Common myeloid progenitor, CD34-positive (primary cell): ENCODE measurements at places on chromosomes 13 and 19.

DNA sequence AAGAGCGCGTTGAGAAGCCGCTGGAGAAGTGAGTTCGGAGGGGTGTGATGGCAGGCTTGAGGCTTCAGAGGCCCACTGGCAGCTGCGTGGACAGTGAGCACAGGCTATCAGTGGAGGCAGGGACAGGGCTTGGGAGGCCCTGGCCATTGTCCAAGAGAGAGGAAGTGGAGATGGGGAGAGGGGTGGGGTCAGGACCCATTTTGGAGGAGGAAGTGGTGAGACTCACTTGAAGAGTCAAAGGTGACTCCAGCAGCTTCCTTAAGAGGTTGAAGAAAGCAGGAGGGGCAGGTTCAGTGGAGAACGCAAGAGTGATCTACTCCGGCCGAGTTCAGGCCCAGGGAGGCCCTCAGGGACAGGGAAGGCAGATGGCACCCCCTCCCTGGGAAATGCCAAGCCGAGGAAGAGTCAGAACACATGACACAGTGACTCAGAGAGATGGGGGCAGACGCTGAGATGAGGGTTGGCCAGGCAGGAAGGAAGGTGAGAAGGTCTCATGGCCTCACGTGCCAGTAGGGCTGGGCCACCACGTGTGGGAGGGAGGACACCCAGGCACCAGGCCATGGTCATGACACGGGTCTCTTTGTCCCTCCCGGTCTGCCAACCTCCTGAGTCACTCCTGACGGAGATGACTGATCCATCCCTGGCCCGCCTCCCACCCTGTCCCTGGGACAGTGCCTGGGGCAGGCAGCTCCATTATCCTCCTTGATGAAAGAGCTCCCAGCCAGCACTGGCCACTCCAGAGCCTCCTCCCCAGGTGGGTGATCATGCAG lies 10.1 kb upstream of the CD22 start:
- DNase-seq = peak; percentile 49

DNA sequence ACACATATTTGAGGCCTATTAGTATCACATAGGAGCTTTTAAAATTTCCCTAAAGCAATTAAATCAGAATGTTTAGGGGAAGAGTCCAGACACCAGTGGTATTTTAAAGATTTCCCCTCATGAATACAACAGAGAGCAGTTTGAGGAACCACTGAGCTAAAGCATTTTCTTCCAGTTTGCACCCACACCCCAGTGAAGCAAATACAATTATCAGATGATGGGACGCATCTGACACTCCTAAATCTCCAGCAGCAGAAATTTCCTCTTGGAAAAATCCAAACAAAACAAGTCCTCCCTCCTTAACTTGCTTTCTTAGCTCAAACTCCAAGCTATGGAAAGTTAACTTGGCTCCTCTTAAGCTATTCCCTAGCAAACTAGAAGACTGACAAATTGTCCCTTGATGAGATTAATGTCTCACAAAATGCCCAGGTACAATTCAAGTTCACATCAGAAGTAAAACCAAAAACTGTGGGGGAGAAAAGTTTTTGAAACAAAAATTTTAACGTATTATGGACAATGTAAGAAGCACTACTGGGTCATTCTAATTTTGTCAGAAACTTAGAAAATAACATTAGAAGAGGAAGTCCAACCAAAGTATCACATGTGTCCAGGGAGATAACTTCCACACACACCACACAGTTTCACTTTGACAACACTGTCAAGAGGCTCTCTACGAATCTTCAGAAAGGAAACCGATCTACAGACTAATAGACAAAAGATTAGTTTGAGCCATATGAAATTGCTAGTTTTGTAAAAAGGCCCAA lies 74.1 kb downstream of the ABCC4 start:
- DNase-seq = peak; percentile 92

DNA sequence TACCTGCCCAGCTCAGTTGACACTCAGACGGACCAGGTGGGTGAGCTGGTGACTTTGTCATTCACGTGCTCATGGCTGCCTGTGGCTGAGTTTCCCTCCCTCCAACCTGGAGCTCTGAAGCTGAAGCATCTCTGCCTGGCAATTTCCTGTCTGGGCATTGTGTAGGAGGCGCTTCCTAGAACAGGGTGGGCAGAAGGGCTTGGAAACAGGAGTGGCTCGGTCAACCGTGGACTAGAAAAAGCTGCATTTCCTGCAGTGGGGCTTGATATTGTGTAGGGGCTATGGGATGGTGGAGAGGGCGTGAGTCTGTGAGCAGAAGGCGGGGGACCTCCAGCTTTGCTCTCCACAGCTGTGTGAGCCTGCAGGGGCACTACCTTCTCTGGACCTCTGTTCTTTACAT lies 278.3 kb downstream of the TEX29 start:
- DNase-seq = no peak

- no peak for DNase-seq
Measured at GRCh38 chr13:26412936-26413716, 144.4 kb upstream of the WASF3 start.

- no peak for DNase-seq
Measured at GRCh38 chr13:28131646-28132045, 6.7 kb upstream of the PAN3 start.

DNA sequence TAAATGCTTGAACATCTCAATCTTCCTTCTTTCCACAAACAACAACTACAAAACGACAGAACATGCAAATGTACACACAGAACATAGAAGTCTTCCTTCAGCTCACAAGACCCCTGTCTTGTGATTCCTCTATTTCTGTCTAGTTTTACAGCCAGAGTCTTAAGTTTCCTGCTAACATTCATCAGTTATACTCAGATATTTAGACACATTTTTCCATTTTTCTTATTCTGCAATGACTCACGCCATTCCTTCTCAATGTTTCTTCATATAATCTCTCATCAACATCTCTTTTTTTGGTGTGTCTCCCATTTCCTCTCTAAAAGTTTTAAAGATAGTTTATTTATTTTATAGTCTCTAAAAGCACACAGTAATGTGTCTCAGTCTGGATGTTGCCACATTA lies 1872.9 kb upstream of the PCDH20 start:
- DNase-seq = no peak

GRCh38 chr13:45331123-45331619 lies 9.8 kb downstream of the TPT1 start:
- no peak for DNase-seq

DNA sequence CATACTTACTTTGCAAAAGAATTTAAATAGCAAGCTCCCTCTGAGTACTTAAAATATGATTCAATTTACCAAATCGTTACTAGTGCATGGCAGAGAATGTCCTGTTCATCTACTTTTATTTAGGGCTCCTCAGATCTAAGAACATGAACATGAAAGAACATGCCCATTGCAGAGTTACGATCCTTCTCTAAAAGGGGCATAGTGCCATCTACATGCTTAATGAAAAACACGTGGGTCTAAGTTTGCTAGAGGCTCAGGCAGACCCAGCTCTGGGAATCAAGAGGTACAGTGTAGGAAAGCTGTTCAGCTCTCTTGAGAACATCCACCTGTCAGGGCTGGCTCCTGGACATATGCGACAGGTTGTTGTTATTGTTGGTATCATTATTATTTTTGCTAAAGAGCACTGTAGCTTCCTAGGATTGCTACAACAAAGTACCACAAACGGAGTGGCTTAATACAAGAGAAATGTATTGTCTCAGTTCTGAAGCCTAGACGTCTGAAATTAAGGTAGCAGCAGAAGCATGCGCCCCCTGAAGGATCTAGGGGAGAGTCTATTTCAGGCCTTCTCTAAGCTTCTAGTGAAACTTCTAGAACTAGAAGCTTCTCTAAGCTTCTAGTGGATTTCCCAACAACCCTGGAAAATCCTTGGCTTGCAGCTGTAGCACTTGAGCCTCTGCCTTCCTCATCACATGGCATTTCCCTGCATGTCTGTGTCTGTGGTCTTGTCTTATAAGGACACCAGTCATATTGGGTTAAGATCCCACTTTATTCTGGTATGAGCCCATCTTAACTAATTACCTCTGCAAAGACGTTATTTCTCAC lies 133.9 kb downstream of the DCT start:
- peak; percentile 43 for DNase-seq

DNA sequence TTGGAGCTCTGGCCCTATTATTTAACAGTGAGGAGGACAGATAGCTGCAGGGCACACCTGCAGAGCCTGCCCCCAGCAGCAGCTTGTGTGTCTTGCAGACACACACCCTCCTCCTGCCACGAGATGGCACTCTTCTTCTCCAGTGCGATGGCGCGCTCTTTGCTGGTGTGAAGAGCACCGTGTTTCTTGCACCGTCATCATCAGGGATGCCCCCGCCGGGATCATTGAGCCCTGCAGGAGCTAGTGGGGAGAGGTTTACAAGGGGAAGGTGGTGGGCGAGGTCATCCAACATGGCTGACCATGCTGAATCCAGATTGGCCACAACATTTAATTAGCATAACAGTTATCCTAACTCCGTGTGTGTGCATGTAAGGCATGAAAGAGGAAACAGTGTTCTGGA lies 105.6 kb downstream of the RAB20 start:
- peak; percentile 84 for DNase-seq
